ENCODE measurements at places on chromosomes 4 and X. TPM values are rescaled to one million over a fixed set of nuclear protein-coding genes. Genes with fewer than 3 reads are reported as not detected.

Gene SFRP2
- total RNA-seq = not detected

Gene NOX1
- total RNA-seq = not detected

Gene FDCSP
- not detected for total RNA-seq

Gene RNF212
- total RNA-seq = 0.29 TPM

Gene FAM9B
- not detected for total RNA-seq

Gene RTL5
- 1.9 TPM for total RNA-seq

Gene MAGEE2
- total RNA-seq = not detected

Gene TRIM60
- total RNA-seq = not detected
